Activated naive CD4-positive, alpha-beta T cell treated with anti-CD3 and anti-CD28 coated beads, Interleukin-2, amount 50 U/mL, for 72 hours (primary cell): ENCODE measurements at places on chromosomes 3 and 15.
A peak's percentile ranks its signal among the peaks of the same experiment; 100 is the strongest.

DNA sequence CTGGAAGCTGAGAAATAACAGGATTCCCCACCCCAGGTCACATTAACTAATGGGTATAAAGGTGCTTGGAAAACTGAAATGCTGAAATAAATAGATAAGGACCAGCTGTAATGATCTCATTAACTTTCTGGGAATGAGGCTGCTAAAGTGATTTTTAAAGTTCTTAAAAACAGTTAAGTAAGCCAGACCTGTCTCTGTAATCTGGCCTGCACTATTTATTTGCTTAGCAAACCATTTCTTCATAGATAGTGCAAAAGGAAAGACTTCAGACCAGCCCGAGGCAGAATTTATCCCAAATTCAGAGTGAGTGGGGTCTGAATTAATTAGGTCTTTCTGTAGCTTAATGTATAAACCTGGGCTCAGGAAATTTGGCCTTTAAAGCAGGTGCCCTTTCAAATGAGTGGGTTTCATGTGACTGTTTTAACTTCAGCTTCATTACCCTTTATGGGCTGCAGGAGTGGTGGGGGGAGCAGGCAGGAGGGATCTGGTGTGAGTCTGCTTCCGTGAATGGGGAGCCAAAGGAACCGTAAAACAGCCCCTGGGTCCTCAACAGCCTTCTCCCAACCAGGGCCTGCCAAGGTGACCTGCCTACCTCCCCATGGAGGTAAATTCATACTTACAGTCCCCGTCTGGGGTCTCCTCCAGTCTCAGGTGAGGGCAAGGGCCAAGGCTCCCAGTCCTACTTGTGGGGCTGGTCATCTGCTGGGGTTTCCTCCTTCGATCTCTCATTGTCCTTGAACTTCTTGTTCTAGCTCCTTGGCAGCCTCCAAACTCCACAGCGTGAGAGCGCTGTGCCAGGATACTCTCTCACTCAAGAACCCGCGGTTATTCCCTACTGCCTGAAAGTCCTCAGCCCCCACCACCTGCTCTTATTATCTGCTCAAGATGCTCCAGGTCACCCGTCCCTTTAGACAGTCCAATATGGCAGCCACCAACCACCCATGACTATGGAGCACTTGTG is 31.2 kb downstream of the MAGEF1 start:
- no peak for DNase-seq

DNA sequence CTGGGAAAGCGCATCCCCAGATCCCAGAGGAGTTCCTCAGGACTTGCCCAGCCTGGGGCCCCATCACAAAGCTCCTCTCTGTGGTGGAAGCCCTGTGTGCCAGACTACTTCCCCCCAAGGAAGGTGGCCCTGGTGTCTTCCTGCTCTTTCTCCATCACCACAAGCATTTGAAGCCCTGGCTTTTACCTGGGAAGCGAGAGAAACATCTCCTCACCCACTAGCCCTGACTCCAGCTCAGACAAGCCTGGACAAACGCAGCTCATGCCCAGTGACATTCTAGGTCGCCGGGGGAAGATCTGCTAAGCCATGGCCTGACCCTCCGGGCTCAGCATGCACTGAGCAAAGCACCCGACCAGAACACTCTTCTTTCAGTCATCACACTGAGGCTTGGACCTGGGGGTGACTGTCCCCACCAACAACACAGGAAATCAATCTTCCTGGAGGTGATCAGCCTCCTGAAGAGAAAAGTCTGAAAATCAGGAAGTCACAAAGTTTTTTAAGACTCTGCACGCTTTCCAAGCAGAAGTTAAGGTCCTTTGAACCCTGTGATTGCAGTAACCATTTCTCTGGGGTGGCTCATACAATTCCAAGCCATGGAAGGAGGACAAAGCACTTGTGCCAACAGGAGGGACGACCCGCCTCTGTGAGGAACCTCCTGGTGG is 40.8 kb downstream of the KLHL25 start:
- peak; percentile 47 for DNase-seq

GRCh38 chr15:98801234-98801561 is 152.9 kb downstream of the IGF1R start:
- DNase-seq = no peak

DNA sequence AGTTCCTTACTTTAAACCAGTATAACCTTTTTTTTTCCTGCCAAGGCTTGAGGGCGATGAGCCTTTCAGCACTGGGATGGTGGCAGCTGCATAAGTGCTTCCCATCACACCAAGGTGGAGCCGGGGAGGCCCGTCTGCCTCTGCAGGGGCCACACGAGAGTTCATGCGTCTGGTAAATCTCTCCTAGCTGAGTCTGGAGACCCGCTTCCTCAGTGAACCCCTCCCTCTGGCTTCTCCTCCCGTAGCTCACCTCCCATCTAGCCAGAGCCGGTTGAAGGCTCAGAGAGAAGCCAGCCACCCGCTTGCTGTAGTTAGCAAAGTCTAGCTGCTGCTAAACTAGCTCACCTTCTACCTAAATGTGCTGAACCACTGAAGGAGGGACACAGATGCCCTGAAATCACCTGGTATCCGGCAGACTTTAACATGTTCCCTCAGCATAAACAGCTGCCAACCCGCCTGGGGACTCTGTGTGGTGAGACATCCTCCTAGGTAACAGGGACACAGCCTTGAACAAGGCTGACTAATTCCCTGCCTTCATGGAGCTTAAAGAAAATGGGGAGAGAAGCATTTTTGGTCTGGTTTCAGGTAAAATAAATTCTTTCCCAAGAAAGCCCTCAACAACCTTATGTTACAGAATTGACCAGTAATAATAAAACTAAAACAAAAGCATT is 42.9 kb downstream of the RLBP1 start:
- DNase-seq = no peak

DNA sequence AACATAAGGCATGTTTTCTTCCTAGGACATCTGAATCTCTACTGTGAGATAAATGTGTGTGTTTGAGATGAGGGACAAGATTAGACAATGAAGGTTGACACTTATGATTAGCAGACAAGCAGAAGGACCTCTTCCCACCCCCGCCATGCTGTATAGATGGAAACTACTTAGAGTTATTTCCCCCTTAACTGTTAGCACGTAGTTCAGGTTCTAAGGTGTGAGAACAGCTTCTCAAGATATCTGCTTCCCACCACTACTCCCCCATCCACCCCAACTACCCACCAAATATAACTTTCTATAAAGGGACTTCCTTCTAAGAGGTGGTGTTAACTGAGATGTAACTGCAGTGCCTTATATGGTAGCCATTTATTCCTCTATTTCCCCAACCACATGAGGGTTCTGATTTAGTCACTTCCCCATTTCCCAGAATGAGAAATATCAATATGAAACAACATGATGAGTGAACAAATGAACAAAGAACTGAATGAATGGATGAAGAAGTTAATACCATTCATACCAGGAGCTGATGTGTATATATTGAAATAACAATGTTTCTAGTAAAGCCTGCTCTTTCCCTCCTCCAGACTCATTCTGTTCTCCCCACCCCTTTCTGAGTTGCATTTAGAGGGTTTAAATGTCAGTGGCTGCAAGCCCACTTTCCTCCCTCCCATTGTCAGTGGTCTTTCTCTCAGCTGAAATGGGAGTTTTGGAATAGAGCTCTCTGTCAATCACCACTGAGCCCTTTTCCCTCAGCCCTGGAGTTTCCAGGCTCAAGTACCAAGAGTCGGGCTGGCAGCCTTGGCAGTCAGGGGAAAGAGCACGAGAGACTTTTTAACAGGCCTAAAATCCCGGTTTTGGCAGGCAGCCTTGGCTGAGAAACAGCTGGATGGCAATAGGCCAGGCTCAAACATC is 7.7 kb upstream of the RFTN1 start:
- DNase-seq = no peak

- no peak for DNase-seq
Measured at GRCh38 chr15:83592370-83593040, 61.4 kb upstream of the ADAMTSL3 start.

DNA sequence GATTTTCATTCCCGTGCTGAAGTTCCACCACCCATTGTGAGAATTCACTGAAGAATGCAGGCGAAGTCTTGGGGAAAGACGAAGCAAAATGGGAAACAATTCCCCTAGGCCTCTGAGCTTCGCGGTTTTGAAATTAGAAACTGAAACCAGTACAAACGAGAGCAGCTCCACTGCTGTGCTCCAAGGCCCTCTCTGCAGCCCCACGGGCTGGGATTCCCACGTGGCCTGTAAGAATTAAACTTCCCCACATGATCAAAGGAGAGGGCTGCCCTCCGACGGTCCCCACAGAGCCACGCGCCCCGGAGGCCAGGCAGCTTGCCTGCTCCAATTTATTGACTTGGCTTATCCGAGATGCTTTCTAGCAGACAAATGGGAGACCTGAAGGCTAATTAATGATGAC is 144.0 kb downstream of the GREM1 start:
- DNase-seq = no peak

DNA sequence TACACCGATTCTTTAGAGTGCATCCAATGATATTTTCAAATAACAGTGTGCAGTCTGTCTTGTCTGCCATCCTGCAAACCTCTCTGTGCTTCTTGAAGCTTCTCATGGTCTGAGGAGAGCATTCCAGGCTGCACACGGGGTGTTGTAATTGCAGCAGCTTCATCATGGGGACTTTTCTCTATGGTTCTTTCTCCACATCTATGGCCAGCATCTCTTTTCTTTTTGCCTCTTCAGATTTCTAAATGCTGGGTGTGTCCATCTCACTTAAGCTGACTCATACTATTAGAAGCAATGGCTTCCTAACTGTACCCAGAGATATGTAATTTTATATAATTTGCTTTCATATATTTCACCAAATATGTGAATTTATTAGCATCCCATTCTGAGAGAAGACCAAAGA is 63.8 kb upstream of the EPHB3 start:
- no peak for DNase-seq

GRCh38 chr3:16945330-16945729 is 60.6 kb downstream of the PLCL2 start:
- no peak for DNase-seq

- peak; percentile 17 for DNase-seq
Measured at GRCh38 chr3:112097378-112097777, 11.2 kb downstream of the C3orf52 start.

DNA sequence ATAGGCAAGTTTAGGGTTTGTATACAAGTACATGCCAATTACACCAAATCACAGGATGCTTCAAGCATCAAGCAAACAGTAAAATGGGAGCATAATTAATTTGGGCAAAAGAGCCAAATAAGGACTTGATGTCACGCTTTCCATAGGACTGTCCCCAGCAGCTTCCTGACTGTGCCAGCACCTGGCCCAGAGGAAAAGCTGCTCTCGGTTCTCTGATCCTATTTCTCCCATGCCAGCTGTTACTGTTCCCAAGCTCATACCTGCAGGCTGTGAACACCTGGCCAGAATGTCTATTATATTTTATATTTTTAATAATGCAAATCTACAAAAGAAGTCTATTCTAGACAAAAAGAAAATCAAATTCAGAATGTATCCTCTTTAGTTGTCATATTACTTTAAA is 12.2 kb downstream of the ZXDC start:
- no peak for DNase-seq

- DNase-seq = no peak
Measured at GRCh38 chr15:50857763-50858162, 50.7 kb upstream of the AP4E1 start.

- no peak for DNase-seq
Measured at GRCh38 chr3:52014613-52015012, 18.9 kb upstream of the RPL29 start.

DNA sequence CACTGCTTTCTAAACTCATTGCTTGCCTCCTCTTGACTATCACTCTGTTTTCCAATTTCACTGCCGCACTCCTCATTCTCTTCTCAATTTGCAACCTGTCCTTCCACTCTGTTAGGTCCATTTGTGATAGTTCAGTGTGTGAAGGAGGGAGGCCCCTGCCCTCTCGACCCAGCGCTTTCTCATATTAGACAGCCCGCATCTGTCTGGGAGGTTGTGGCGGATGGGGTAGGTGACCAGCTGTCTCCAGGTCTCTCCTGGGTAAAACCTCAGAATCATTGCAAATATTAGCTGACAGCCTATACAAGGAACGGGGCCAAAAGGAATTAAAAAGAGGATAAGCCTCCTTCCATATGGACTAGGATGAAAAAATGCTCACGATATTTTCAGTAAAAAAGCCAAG is 358.3 kb downstream of the SHQ1 start:
- DNase-seq = no peak
